ENCODE measurements at places on chromosomes 6 and 20. TPM values are rescaled to one million over a fixed set of nuclear protein-coding genes. Genes with fewer than 3 reads are reported as not detected.

The DEFB110 gene
- not detected for total RNA-seq

GRCh38 chr6:152151920-152152319 lies 344.4 kb downstream of the ESR1 start:
- no peak overlapping the region for H3K4me3 ChIP-seq
- no peaks in the 10 kb centered on the region for H3K36me3 ChIP-seq
- DNase-seq: no peak
- H3K27me3 ChIP-seq: no peaks in the 10 kb centered on the region
- H3K27ac ChIP-seq: no peak overlapping the region
- peaks cover 4% of the 10 kb centered on the region for H3K4me1 ChIP-seq

DNA sequence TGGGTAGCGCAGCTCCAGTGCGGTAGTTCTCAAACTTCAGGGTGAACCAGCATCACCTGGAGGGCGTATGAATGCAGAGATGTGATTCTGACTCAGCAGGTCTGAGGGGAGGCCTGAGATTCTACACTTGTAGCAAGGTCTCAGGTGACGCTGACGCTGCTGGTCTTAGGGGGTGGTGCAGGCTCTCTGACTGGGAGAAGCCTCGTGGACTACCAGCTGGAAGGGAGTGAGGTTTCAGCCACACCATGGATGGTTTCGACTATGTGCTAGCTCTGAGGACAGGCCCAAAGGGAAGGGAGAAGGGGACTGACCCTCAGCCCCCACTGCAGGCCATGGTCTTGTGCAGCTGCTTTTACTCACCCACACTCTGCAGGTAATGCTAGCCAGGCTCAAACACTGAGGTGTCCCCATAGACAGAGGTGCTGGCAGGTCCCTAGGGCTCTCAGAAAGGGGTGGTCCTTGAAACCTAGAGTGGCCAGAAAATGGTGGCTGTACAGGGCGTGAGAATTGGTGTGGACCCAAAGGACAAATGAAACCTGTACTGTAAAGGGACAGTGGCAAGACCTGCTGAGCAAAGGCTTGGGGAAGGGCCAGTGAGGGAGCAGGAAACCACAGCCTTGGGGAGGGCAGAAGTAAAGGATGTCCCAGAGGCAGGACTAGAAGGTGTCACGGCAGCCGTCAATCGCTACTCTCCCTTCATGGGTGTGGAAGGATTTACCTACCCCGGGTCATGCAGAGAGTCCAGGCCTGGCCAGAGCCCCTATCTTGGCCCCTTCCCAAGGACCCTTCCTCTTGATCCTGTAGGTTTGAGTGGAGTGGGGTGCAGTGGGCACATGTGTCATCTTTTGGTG lies 52.7 kb downstream of the EBF4 start:
- H3K27ac ChIP-seq: no peak overlapping the region
- no peak overlapping the region for H3K4me3 ChIP-seq
- DNase-seq: no peak

The KCNK5 gene
- 18.1 TPM for total RNA-seq

DNA sequence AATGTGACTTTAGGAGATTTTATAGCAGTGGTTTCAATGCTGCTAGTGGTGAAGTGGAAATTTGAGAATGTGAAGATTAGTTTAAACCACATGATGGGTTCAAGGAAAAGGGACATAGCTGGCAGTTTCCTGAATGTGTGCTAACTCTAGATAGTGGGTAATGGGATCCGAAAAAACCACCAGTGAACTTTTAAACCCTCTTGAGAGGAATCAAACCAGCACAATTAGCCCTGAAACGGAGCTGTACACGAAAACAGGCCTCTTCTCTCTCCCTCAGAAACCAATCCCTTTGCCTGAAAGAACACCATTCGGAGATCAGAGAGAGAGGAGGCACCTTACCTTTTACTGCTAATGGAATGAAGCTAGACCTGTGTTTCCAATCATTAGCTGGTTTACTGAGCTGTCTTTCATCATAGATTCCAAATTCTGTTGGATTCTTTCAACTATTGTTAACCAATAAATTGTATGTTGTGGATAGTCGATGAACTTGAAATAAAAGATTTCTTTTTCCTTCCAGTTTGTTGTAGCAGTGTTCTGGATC lies 103.9 kb downstream of the AIG1 start:
- no peak for DNase-seq
- H3K4me3 ChIP-seq: no peak overlapping the region
- no peaks in the 10 kb centered on the region for H3K27me3 ChIP-seq
- no peaks in the 10 kb centered on the region for H3K36me3 ChIP-seq
- no peaks in the 10 kb centered on the region for H3K4me1 ChIP-seq

DNA sequence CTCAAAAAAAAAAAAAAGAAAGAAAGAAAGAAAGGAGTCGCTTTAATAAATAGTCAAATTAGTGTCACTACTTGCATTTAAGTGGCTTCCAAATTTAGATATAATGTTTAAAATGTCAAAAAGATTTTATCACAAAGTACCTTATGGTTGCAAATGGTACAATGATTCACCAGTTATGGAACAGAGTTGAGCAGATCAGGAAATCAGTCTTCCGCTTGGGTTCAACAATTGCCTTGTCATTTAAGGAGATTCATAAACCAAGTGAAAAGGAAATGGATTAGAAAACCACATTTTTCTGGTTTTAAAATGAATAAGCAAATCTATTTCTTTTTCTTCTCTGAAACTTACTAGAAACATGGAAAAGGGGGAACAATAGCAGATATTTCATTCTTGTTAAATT lies 94.8 kb upstream of the PTPRT start:
- no peaks in the 10 kb centered on the region for H3K4me1 ChIP-seq
- H3K27me3 ChIP-seq: no peaks in the 10 kb centered on the region
- H3K36me3 ChIP-seq: no peaks in the 10 kb centered on the region
- no peak overlapping the region for H3K27ac ChIP-seq

- H3K4me3 ChIP-seq: no peak overlapping the region
- H3K27ac ChIP-seq: no peak overlapping the region
- H3K36me3 ChIP-seq: no peaks in the 10 kb centered on the region
- no peaks in the 10 kb centered on the region for H3K27me3 ChIP-seq
- no peaks in the 10 kb centered on the region for H3K4me1 ChIP-seq
Observed at GRCh38 chr20:23264545-23264944, 86.0 kb upstream of the NXT1 start.

DNA sequence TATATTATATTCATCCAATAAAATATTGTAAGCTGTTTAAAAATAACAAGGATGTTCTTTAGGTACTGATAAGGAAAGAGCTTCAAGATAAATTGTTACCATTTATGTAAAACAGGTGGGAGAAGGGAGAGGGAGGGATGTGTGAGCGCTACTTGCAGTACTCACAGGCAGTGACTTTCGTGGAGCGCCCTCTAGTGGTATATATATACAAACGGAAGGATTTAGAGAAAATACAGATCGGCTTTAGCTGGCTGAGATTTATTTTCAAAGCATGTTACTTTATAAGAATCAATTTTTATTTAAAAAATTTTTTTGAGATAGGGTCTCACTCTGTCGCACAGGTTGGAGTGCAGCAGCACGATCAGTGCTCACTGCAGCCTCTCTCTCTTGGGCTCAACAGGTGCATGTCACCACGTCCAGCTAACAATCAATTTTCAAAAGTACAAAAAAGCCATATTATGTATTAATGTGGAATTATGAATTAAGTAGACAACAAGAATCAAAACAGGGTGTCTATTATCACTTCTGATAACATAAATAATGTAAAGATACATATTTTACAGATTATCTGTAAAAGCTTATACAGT lies 3.3 kb upstream of the MOG start:
- no peaks in the 10 kb centered on the region for H3K36me3 ChIP-seq
- no peak overlapping the region for H3K27ac ChIP-seq
- peaks cover 11% of the 10 kb centered on the region for H3K4me1 ChIP-seq
- H3K27me3 ChIP-seq: peaks cover 5% of the 10 kb centered on the region

The PRKN gene
- total RNA-seq: 17.9 TPM

- peak overlapping the region; percentile 80 for H3K4me3 ChIP-seq
- H3K4me1 ChIP-seq: peaks cover 5% of the 10 kb centered on the region
- H3K27ac ChIP-seq: peak overlapping the region; percentile 83
- DNase-seq: no peak
- H3K27me3 ChIP-seq: no peaks in the 10 kb centered on the region
Observed at GRCh38 chr20:3202965-3203314, 1.5 kb downstream of the DDRGK1 start.

The PRL gene
- not detected for total RNA-seq
